NCI-H524 treated with DMSO at 0.1 percent for 48 hours (cell line): ENCODE measurements at places on chromosomes 12 and 14.

DNA sequence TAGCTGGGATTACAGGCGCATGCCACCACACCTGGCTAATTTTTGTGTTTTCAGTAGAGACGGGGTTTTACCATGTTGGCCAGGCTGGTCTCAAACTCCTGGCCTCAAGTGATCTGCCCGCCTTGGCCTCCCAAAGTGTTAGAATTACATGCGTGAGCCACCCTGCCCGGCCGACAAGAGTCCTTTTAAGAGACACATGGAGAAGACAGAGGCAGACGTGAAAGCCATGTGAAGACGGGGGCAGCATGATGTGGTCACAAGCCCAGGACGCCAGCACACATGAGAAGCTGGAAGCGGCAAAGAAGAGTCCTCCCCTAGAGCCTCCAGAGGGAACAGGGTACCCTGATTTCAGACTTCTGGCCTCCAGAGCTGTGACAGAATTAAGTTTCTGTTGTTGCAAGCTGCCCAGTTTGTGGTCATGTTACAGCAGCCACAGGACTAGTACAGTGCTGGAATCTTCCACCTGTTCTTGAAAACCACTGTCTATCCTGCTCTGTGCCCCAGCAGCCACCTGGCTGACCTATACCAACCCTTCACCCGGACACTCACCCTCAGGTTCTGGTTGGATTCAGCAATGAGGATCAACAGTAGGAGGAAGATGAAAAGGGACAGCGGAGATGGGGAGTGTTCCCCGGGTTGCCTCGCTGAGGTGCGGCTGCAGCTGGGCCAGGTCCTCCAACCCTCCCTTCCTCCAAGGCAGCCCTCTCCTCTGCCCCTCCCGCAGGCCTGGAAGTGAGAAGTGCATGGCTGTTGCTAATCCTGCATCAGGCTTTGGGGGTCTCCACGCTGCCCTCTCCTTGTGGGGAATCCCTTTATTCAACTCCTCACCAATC, 16.9 kb downstream of the VPS37B start:
- no peak for DNase-seq

GRCh38 chr14:61107869-61108493, 126.9 kb downstream of the SLC38A6 start:
- DNase-seq = no peak

GRCh38 chr14:20757965-20758364, 10.2 kb upstream of the EDDM3B start:
- DNase-seq = no peak

DNA sequence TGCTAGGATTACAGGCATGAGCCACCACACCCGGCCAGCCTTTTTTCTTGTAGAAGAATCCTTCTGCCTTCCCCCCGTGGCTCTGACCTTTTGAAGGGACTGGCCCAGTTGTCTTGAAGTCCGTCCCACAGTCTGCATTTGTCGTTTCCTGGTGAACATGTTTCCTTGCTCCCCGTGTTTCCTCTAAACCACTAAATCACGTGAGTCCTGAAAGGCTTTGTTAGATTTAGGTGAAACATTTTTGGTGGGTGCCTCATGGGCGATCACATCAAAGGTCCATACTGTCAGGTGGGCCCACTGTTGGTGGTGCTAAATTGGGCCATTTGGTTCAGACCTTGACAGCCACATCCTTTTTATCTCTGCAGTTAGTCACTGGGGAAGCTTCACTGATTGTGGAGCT, 26.3 kb downstream of the MLXIP start:
- no peak for DNase-seq

DNA sequence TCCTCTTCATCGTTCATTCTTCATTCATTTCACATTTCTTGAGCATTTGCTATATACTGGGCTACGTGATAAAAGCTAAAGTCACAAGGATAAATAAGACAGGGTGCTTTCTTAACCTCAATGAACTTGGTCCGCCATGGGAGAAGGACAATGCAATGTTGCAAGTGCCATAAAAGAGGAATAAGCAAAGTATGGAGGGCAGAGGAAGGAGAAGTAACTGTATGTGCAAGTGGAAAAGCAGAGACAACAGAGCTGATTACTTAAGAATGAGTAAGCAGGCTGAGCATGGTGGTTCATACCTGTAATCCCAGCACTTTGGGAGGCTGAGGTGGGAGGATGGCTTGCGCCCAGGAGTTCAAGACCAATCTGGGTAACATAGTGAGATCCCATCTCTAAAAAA, 14.4 kb downstream of the AREL1 start:
- DNase-seq = no peak

- DNase-seq = no peak
Measured at GRCh38 chr12:87253157-87253556, 776.0 kb downstream of the C12orf50 start.

DNA sequence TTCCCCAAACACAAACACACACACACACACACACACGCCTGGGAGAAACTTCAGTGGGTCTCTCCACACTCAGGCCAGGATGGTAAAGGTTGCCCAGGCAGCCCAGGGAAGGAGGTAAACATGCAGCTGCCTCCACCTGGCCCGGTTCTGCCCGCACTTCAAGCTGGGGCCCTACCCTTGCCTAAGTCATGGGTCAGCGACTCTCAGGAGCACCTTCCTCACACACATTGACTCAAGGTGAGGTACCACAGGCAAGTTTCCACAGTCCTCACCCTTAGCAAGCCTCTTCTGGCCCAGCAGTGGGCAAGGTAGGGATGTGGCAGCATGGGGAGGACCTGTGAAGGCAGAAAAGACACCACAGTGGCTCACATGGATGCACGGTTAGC, 14.1 kb upstream of the FAIM2 start:
- DNase-seq = no peak

- DNase-seq = no peak
Measured at GRCh38 chr12:28237423-28237822, 47.2 kb downstream of the CCDC91 start.

DNA sequence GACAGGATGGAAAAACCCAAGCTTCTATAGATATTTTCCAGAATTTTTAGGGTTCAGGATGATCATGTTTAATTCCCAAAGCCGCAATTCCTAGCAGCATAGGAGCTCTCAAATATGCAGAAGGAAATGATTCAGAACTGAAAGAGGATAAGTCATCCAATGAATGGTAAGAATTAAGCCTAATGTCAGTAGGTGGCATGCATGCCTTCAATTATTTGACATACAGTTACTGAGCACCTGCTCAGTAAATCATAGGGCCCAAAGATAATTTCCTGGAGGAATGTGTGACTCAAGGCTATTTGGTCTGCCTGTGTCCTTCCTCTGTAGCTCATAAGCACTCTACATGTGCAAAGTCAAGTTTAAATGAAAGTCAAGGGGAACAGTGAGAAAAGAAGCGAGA, 116.8 kb upstream of the SLC38A4 start:
- DNase-seq = no peak

DNA sequence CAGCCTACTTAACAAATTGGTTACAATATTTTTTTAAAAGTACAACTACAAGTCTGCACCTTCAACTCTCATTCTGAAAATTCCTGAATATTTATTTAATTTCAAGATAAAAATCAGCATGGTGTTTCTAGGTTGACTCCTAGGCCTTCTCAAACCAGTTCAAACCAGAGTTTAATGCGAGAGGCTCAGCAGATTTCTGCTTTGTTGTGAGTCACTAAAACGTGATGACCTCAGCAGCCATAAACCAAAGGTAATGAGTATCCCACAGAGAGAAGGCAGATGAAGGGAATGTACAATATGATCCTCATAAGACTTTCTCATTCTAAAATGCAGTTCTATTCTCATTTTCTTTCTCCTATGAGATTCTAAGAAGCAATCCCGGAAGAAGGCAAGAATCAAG, 1.5 kb downstream of the PRDM4 start:
- no peak for DNase-seq

- no peak for DNase-seq
Measured at GRCh38 chr14:51666826-51667225, 15.1 kb downstream of the FRMD6 start.

GRCh38 chr14:25508845-25509244, 458.9 kb upstream of the STXBP6 start:
- no peak for DNase-seq

DNA sequence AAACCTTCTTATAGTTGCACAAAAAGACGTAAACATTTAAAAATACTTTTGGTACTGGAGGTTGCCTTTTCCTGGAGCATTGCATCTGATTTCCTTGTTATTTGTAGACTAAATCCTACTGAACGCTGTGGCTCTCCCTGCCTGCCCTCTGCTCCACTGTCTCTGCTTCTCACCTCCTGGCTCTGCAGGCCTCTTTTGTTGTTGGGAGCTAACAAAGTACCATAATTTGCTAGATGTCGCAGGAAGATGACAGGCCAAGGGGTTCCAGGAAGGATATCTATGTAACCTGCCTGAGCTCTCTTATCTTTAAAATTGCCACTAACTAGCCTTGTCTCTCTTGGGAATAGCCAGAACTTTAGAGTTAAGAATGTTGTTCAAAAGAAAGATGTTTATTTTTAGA, 21.4 kb downstream of the SYNE2 start:
- DNase-seq = no peak

- no peak for DNase-seq
Measured at GRCh38 chr14:91888641-91889476, 21.5 kb upstream of the TC2N start.

- no peak for DNase-seq
Measured at GRCh38 chr14:89164168-89165073, 252.6 kb downstream of the FOXN3 start.

DNA sequence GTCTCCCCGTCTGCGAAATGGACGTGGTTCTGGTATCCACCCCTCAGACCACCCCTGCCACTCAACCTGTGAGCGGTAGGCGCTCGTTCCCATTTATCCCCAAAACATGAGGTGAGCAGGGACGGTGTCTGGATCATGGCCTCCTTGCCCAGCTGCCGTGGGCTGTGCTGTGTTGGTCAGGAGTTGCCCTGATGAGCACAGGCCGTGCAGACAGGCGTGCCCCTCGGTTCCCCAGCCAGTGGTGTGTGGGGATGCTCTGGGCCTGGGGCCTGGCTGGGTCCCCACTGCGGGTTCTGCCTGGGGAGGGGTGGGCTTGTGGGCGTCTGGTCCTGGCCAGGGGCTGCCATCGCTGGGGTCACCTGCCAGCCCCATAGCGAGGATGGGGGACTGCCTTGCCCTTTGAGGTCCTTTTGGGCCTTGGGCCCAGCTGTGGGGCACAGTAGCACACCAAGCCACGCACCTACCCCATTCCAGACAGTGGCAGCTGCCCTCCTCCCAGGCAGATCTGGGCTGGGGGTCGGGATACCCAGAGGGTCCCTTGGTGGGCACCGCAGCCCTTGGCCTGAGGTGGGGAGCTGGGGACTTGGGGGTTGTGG, 11.3 kb upstream of the PUS1 start:
- DNase-seq = no peak

- no peak for DNase-seq
Measured at GRCh38 chr12:39824505-39825212, 205.1 kb upstream of the ABCD2 start.

GRCh38 chr14:93173943-93174395, 10.7 kb downstream of the MOAP1 start:
- no peak for DNase-seq

DNA sequence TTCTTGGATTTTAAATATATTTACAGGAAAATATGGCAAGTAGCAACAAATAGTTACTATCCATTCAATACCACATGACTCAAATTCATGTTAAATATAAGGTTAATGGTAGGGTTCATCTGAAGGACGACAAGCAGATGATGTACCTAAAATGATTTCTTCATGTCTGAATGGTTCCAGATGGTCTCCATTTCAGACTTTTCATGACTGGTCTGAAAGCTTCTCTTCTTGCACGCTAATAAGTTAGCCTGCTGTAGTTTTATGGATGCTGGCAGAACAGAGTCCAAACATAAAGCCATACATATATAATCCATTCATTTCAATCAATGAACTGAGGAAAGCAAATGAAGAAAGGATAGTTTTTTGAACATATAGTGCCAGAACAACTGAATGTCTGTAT, 257.0 kb upstream of the MGAT4C start:
- DNase-seq = no peak

DNA sequence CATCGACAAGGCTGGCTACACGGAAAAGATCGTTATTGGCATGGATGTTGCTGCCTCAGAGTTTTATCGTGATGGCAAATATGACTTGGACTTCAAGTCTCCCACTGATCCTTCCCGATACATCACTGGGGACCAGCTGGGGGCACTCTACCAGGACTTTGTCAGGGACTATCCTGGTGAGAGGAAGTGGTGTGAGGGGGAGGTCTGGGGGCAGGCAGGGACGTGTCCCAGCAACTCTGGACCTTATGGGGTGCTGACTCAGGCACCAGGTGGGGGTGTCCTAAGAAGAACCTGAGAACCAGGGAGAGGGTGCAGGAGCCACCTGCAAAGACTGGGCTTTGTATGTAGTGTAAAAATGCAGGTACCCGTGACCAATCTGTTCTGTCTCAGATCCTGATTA, 5.2 kb downstream of the ENO2 start:
- no peak for DNase-seq

- DNase-seq = no peak
Measured at GRCh38 chr14:51652168-51653078, 713 bp downstream of the FRMD6 start.

- no peak for DNase-seq
Measured at GRCh38 chr14:40098468-40098867, 666.2 kb upstream of the FBXO33 start.

DNA sequence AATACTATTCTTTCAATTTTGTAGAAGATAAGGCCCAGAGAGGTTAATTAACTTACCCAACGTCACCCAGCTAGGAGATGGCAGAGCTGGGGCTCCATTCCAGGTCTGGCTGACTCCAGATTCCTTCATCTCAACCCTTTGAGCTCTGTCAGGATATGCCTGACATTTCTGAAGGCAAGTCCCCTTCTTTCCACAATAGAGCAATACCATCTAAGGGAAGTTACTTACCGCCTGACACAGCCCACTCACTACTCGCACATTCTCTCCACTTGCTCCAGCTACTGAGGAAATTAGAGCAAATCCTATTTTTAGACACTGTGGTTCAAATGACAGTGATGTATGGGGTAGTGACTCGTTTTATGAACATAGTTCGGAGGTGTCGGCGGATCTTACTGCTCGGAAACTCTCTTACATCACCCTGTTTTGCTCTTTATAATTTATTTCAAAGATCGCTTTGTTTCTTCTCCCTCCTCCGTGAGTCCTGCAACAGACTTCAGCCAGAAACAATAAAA, 2.0 kb upstream of the WSCD2 start:
- no peak for DNase-seq

- no peak for DNase-seq
Measured at GRCh38 chr12:78179346-78179745, 348.7 kb downstream of the NAV3 start.

DNA sequence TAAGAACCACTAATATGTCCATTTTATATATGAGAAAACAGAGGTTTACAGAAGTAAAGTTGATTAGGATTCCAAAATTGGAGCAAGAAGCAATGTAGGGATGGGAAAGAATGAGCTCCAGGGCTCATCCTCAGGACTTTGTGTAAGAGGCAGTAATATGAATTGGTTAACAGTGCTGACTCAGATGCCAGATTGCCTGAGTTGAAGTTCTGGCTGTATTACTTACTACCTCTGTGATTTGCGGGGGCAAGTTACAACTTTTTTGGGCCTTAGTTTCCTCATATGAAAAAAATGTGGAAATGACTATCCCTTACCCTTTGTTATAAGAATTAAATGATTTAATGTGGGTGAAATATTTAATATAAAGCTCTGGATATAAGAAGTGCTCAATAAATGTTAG, 35.1 kb upstream of the PPP2R5E start:
- DNase-seq = no peak
